ENCODE measurements at places on chromosomes 6 and 20. TPM values are rescaled to one million over a fixed set of nuclear protein-coding genes. Genes with fewer than 3 reads are reported as not detected.

The HLA-F gene
- total RNA-seq: 33.3 TPM

The VEGFA gene
- 170 TPM for total RNA-seq

- DNase-seq: no peak
Observed at GRCh38 chr6:3081960-3082359, 13.7 kb downstream of the RIPK1 start.

DNA sequence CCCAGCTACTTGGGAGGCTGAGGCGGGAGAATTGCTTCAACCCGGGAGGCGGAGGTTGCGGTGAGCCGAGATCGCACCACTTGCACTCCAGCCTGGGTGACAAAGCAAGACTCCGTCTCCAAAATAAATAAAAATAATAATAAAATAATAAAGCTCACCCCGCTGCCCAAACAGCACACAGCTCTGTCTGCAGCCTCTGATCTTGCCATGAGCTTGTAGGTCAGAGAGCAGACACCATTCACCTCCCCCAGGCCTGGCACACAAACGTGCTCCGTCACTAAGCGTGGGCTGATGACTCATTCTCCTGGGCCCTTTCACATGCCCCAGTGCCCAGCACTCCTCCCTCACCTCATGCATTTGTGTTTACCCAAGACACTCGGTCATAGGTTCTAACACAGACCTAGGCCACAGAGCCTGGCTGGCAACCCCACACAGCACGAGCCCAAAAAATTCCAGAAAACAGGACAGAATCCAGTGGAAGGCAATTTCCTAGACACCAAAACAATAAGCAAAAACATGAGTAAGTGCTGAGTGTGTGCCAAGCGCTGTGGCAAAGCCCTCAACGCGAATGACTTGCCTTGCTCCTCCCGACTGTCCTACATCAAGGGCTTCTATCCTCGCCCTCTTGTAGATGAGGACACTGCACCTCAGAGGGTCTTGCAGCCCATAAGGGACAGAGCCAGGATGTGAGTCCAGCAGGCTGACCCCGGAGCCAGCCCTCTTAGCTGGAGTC lies 18.0 kb downstream of the ATP9A start:
- no peak for DNase-seq

GRCh38 chr6:36625158-36625919 lies 31.2 kb downstream of the SRSF3 start:
- DNase-seq: peak; percentile 92

- DNase-seq: no peak
Observed at GRCh38 chr6:129890701-129891100, 29.6 kb upstream of the TMEM244 start.

DNA sequence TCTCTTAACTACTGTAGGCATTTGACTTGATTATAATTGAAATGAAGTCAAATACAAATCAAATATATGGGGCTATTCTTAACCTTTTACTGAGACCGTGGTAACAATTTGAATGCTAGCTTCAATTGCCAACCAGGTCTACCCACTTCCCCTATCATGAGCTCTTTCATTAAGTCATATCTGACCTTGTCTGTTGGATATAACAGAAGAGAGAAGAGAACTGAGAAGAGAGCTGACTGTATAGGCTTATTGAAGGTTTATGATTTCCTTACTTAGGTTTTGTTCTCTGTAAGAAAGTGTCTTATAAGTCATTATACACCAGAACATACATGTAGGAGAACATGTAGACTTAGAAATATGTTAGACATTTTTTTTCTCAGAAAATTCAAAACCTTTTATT lies 549.4 kb downstream of the COL12A1 start:
- no peak for DNase-seq

Measured in tongue (tissue), 3 donors.